ENCODE measurements at places on chromosomes 12 and 14. TPM values are rescaled to one million over a fixed set of nuclear protein-coding genes. Genes with fewer than 3 reads are reported as not detected.

DNA sequence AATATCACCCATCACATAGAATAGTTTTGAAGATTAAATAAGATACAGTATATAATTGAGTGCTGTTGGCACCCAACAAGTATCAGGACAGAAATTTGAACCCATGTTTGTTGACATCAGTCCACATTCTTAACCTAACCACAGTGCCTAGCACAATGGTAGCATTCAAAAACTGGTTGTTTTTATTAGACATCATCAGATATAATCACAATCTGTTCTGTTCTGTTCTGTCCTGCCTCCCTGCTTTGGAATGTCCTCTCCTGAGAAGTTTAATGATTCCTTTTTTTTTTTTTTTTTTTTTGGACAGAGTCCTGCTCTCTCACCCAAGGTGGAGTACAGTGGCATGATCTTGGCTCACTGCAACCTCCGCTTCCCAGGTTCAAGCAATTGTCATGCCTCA, 476.6 kb downstream of the RMST start:
- no peak for DNase-seq
- H3K36me3 ChIP-seq, result no peaks in the 10 kb centered on the region
- no peaks in the 10 kb centered on the region for H3K27me3 ChIP-seq
- peak overlapping the region; percentile 64 for H3K27ac ChIP-seq
- H3K4me1 ChIP-seq, result no peaks in the 10 kb centered on the region
- H3K4me3 ChIP-seq, result no peak overlapping the region

- no peaks in the 10 kb centered on the region for H3K4me1 ChIP-seq
- H3K27ac ChIP-seq, result no peak overlapping the region
- H3K36me3 ChIP-seq, result no peaks in the 10 kb centered on the region
- DNase-seq, result no peak
- H3K4me3 ChIP-seq, result no peak overlapping the region
These were observed 92.0 kb downstream of the OTX2 start for GRCh38 chr14:56718312-56718711.

- no peaks in the 10 kb centered on the region for H3K27me3 ChIP-seq
- peaks cover 51% of the 10 kb centered on the region for H3K36me3 ChIP-seq
- no peak overlapping the region for H3K4me3 ChIP-seq
- no peak overlapping the region for H3K27ac ChIP-seq
- no peak for DNase-seq
- H3K4me1 ChIP-seq, result peaks cover 72% of the 10 kb centered on the region
These were observed 9.0 kb downstream of the ADCY6 start for GRCh38 chr12:48779869-48780268.

- no peaks in the 10 kb centered on the region for H3K4me1 ChIP-seq
- no peaks in the 10 kb centered on the region for H3K27me3 ChIP-seq
- H3K27ac ChIP-seq, result no peak overlapping the region
- peak; percentile 83 for DNase-seq
- H3K4me3 ChIP-seq, result no peak overlapping the region
These were observed 5.0 kb upstream of the FGF6 start for GRCh38 chr12:4450551-4451112.

DNA sequence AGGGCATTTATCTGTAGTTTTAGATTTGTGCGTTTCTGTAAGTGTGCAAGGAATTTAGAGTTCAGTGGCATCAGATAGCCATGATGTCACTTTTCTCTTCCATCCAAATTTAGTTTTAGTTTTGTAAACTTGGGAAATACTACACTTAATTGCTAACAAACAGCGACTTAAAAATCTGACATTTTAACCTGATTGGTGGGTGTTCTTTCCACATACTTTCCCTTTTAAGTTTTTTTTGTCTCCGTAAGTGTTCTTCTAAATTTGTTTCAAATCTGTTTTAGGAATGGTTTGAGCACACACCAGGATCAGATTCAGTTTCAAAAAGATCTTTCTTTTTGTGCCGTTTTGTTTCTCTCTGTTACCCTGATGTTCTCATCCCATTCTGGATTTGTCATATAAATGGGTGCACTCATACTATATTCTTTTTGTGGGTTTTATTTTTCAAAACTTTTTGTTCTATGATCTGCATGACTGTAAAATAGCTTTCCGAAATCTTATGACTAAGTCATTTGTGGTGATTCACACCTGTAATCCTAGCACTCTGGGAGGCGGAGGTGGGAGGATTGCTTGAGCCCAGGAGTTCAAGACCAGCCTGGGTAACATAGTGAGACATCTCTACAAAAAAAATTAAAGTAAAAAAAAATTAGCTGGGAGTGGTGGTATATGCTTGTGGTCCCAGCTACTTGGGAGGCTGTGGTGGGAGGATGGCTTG, 58.9 kb downstream of the FBXO34 start:
- H3K27ac ChIP-seq, result no peak overlapping the region
- H3K4me3 ChIP-seq, result no peak overlapping the region
- no peak for DNase-seq
- no peaks in the 10 kb centered on the region for H3K27me3 ChIP-seq

DNA sequence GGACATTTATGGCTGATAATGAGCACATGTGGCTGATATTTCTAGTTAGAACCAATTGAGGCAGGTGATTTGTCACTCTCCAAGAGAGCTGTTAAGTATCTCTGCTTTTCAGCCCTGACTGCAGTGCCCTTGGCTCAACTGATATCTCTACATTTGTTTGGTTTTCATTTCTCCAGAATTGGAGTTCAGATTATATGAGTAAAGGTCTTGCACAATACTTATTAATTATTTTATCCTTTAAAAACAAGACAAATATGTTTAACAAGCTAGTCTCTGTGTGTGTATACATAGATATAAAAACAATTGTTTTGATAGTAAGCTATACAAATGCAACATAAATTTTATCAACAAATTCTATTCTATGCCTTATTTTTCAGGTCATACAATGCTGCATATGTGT, 105.2 kb downstream of the BRMS1L start:
- no peak overlapping the region for H3K27ac ChIP-seq
- H3K4me3 ChIP-seq, result no peak overlapping the region
- H3K27me3 ChIP-seq, result no peaks in the 10 kb centered on the region

GRCh38 chr14:84087986-84088531, 1441.9 kb upstream of the FLRT2 start:
- H3K4me3 ChIP-seq, result no peak overlapping the region
- H3K4me1 ChIP-seq, result no peaks in the 10 kb centered on the region
- H3K27ac ChIP-seq, result no peak overlapping the region
- DNase-seq, result no peak

GRCh38 chr14:86788224-86788623, 1204.8 kb downstream of the GALC start:
- no peak overlapping the region for H3K27ac ChIP-seq
- DNase-seq, result no peak
- H3K4me1 ChIP-seq, result no peaks in the 10 kb centered on the region
- H3K4me3 ChIP-seq, result no peak overlapping the region
- H3K27me3 ChIP-seq, result no peaks in the 10 kb centered on the region

- H3K27me3 ChIP-seq, result no peaks in the 10 kb centered on the region
- peaks cover 39% of the 10 kb centered on the region for H3K4me1 ChIP-seq
These were observed 46.5 kb downstream of the TSPAN9 start for GRCh38 chr12:3123729-3124128.

- DNase-seq, result no peak
- H3K4me1 ChIP-seq, result peaks cover 13% of the 10 kb centered on the region
- no peaks in the 10 kb centered on the region for H3K36me3 ChIP-seq
- peak within 1 kb of the TSS; percentile 67 for H3K27ac ChIP-seq
These were observed at the start of gene OAS1 for GRCh38 chr12:112906712-112907414. Gene OAS1, plus strand, starts transcription at chr12:112906962. Its CDS starts 78 bp downstream, at chr12:112907040.

GRCh38 chr12:106086696-106087095, 52.1 kb downstream of the NUAK1 start:
- H3K36me3 ChIP-seq, result peaks cover 56% of the 10 kb centered on the region
- no peak overlapping the region for H3K27ac ChIP-seq
- DNase-seq, result no peak

DNA sequence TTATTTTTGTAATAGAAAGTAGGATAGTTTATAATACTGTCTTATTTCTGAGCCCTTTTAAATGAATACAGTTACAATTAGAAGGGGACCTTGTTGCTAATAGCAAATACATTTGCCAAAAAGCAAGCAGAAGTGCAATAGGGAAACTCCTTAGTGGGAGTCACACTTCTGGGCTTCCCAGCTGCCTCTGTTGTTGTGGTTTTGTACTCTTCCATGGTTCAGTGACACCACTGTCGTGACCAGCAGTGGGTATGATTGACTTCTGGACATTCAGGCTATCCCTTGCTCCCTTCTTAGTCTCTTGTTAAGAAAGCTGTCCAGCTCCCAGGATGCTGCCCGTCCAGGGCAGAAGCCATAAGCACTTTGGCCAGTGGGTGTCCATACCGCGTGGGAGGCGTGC, 22.6 kb downstream of the TCTN1 start:
- no peak overlapping the region for H3K4me3 ChIP-seq
- no peaks in the 10 kb centered on the region for H3K27me3 ChIP-seq
- no peak overlapping the region for H3K27ac ChIP-seq
- H3K36me3 ChIP-seq, result peaks cover 14% of the 10 kb centered on the region
- H3K4me1 ChIP-seq, result peaks cover 31% of the 10 kb centered on the region
- DNase-seq, result no peak

GRCh38 chr12:98635657-98636323, 8.8 kb downstream of the IKBIP start:
- no peak overlapping the region for H3K4me3 ChIP-seq
- H3K27me3 ChIP-seq, result no peaks in the 10 kb centered on the region
- H3K36me3 ChIP-seq, result no peaks in the 10 kb centered on the region
- H3K27ac ChIP-seq, result no peak overlapping the region
- H3K4me1 ChIP-seq, result no peaks in the 10 kb centered on the region
- no peak for DNase-seq

DNA sequence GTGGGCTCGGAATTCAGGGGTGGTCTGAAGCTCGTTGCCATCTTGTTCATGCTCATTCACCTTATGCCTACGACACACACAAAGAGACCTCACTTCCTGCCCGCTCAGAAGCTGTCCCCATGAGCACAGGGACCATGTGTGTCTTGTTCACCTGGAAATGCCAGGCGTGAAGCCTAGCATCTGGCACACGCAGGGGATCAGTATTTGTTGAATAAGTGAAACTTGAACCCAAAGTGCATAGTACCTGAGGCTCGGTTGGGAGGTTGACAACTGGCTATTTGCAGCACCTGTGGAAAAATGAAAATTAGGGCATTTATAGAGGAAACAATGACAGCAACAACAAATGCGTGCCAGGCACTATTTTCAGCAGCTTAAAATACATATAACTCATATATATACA, 5.4 kb downstream of the C12orf43 start:
- no peaks in the 10 kb centered on the region for H3K27me3 ChIP-seq
- no peak for DNase-seq
- H3K4me1 ChIP-seq, result peaks cover 10% of the 10 kb centered on the region
- H3K4me3 ChIP-seq, result no peak overlapping the region
- no peak overlapping the region for H3K27ac ChIP-seq

DNA sequence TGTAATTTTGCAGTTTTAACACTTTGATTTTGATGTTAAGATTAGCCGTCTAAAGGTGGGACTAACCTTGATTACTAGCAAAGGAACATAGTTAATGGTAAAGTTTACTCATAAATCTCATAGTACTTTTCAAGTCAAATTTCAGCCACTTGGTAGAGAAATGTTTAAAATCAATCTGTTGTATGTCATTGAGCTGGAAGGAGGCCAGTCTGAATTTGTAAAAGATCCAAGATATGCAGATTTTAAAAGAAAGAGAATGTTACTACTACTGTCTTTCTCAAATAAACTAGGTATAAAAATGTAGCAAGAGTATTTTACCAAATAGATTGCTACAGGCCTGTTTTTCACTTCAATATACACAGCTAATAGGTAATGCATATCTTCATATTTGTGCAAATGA, 600.8 kb upstream of the SEL1L start:
- no peak overlapping the region for H3K27ac ChIP-seq
- H3K4me1 ChIP-seq, result no peaks in the 10 kb centered on the region
- H3K36me3 ChIP-seq, result no peaks in the 10 kb centered on the region
- no peaks in the 10 kb centered on the region for H3K27me3 ChIP-seq

GRCh38 chr14:76784881-76785280, 23.6 kb downstream of the VASH1 start:
- peaks cover 22% of the 10 kb centered on the region for H3K36me3 ChIP-seq
- H3K27me3 ChIP-seq, result no peaks in the 10 kb centered on the region
- H3K4me3 ChIP-seq, result no peak overlapping the region
- H3K4me1 ChIP-seq, result peaks cover 49% of the 10 kb centered on the region
- DNase-seq, result peak; percentile 92

- H3K4me1 ChIP-seq, result peaks cover 57% of the 10 kb centered on the region
- no peaks in the 10 kb centered on the region for H3K27me3 ChIP-seq
These were observed 1.4 kb upstream of the AP4S1 start for GRCh38 chr14:31024010-31024480.

DNA sequence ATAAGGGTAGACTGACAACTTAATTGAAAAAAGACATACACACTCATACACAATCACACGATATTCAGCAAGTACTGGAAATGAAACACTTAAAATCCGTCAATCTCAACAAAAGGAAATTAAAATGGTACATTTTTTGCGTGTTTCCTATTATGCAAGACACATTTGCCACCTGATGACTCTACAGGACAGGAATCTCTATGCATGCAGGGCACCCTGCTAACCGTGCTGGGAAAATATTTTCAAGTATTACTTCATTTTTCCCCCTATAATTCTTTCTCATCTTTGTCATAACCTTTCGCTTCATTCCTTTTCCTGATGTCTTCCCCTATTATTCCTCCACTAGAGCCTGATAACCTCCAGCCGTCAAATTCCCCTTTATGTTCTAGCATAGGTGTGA, 150.2 kb downstream of the TMEM132D start:
- no peak for DNase-seq
- H3K27ac ChIP-seq, result no peak overlapping the region
- H3K4me1 ChIP-seq, result no peaks in the 10 kb centered on the region
- no peaks in the 10 kb centered on the region for H3K36me3 ChIP-seq
- no peak overlapping the region for H3K4me3 ChIP-seq
- H3K27me3 ChIP-seq, result peaks cover 5% of the 10 kb centered on the region

DNA sequence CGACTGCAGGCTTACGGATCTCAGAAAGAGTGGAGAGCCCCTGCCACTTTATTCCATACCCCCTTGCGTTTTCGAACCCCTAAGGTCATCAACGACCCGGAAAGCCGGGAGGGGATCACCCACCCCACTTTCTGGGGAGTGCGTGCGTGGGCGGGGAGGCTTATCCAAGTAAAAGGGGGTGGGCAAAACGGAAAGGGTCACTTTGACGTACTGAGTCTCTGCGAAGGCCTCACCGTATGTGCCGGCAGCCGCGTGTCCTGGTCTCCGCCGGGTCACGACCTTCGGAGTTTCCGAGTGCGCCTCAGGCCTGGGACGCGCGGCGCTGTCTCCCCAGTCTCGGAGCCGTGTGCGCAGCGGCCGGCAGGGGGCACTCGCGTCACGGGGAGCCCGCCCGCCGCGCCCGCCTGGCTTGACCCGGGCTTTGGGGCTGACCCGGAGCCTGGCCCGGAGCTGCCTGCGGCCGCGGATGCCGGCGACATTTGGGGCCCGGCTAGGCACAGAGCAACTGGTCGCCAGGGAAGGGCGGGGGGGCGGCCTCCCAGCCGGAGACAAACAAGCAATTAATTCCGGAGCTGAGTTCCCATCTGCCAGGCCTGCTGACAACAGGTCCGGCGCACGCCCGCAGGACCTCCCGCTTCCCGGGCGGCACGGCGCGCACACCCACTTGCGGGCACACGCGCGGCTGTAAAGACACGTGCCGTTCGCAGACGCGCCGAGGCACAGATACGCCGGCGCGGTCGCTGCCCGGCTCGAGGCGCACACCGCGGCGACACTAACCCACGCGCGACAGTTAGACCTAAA, 890 bp upstream of the KIF26A start:
- H3K36me3 ChIP-seq, result no peaks in the 10 kb centered on the region
- H3K27ac ChIP-seq, result peak overlapping the region; percentile 19
- peak overlapping the region; percentile 57 for H3K4me3 ChIP-seq
- H3K4me1 ChIP-seq, result peaks cover 50% of the 10 kb centered on the region

GRCh38 chr14:62179367-62180018, 417.3 kb downstream of the SNAPC1 start:
- H3K27ac ChIP-seq, result no peak overlapping the region
- H3K27me3 ChIP-seq, result no peaks in the 10 kb centered on the region
- H3K4me1 ChIP-seq, result no peaks in the 10 kb centered on the region
- DNase-seq, result peak; percentile 90

Gene WIF1
- total RNA-seq, result 0.11 TPM

Gene ZNF384
- total RNA-seq, result 32.8 TPM

Gene RILPL2
- total RNA-seq, result 6.0 TPM

Gene MAP1LC3B2
- 0.83 TPM for total RNA-seq
